Neuronal stem cell (in vitro differentiated cells): ENCODE measurements at places on chromosomes 3 and 15.

GRCh38 chr3:16357186-16358121, 92.4 kb downstream of the OXNAD1 start:
- DNase-seq: no peak

DNA sequence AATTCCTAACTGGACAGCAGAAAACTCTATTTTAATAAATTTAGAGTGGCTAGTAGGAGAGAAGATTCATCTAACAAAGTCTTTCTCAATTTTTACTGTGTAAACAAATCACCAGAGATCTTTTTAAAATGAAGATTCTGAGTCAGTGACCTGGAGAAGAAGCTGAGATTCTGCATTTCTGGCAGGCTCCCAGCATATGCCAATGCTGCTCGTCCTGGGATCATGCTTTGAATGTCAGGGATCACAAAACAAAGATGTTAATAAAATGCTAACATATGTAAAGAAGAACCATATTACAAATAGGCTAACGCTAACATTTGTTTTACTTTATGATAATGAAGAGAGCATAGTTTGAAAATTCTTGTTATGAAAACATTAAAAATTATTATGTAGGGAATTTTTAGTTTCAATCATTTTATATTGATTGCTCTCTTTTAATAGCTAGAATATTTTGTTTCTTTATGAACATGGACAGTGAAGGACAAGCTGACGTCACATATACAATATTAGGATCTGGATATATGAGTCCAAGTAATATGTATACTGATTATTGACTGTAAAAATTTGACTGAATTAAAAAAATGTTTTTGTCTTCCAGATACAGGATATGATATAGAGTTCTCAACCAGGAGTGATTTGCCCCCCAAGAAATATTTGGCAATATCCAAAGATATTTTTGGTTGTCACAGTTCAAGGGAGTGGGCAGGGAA, 160.8 kb upstream of the GPR149 start:
- no peak for DNase-seq

DNA sequence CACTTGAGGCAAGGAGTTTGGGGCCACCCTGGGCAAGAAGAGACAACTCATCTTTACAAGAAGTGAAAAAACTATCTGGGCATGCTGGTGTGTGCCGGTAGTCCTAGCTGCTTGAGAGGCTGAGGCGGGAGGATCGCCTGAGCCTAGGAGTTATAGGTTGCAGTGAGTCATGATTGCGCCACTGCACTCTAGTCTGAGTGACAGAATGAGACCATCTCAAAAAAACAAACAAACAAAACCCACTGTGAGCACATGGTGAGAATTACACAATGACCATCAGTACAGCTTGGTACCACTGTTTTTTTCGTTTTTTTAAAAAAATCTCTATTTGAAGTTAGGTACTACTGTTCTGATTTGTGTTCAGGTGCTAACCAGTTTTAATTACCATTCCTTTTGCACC, 13.6 kb downstream of the VPS39 start:
- no peak for DNase-seq

GRCh38 chr3:62013951-62014350, 359.4 kb downstream of the FEZF2 start:
- no peak for DNase-seq

- peak; percentile 97 for DNase-seq
Observed at GRCh38 chr15:65421360-65422215, 1.2 kb downstream of the IGDCC4 start.

DNA sequence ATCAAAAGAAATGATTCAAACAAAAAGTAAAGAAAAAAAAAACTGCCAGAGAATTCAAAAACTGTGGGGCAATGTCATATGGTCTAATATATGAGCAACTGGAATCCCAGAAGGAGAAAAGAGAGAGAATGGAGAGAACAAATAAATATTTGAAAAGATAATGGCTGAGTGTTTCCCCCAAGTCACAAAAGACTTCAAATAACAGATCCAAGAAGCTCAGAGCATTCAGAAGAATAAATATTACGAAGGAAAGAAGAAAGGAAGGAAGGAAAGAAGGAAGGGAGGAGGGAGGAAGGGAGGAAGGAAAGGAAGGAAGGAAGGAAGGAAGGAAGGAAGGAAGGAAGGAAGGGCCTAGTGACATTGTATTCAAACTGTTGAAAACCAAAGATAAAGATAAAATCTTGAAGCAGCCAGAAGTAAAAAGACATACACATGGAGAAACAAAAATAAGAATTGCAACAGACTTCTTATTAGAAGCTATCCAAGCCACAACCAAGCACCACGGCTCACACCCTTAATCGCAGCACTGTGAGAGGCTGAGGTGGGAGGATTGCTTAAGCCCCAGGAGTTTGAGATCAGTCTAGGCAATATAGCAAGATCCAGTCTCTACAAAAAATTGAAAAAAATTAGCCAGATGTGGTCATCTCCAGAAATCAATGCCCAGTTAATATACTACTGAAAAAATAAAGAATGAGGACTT, 118.9 kb upstream of the IGSF10 start:
- DNase-seq: no peak

DNA sequence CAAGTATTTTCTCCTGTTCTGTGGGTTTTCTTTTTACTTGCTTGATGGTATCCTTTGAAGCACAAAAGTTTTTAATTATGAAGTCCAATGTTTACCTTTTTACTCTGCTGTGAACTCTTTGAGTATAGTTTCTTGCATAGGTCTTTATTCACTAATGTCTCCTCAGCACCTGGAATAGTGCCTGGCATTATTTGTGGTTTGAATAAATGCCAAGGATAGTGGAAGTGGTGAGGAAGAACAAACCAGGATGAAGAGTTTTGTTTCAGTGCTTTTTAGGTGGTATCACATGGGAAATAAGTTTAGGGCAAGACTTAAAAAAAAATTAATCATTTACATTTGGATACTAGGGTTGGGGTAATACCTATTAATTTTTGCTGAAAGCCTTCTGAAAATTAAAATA, 25.7 kb downstream of the GPD1L start:
- DNase-seq: no peak

GRCh38 chr3:166291186-166291955, 454.1 kb upstream of the BCHE start:
- DNase-seq: no peak

GRCh38 chr3:66480666-66481065, 20.2 kb downstream of the LRIG1 start:
- no peak for DNase-seq

DNA sequence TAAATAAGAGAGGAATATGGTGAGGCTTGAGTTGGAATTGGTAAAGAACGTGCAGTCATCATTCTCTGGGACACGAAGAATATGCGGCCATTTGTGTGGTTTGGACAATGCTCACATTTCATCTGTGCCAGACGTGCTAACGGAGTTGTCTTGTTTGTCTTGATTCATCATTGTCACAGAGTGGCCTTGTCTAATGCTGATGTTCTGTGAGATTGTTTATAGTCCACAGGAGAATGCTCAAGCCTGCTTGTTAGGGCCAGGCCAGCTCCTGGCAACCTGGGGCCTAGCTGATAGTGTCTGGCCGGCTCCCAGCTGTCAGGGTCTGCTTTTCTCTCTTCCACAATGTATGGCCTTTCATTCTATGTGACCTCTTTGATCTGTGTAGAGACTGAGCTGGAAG, 384.7 kb downstream of the EDEM1 start:
- no peak for DNase-seq

DNA sequence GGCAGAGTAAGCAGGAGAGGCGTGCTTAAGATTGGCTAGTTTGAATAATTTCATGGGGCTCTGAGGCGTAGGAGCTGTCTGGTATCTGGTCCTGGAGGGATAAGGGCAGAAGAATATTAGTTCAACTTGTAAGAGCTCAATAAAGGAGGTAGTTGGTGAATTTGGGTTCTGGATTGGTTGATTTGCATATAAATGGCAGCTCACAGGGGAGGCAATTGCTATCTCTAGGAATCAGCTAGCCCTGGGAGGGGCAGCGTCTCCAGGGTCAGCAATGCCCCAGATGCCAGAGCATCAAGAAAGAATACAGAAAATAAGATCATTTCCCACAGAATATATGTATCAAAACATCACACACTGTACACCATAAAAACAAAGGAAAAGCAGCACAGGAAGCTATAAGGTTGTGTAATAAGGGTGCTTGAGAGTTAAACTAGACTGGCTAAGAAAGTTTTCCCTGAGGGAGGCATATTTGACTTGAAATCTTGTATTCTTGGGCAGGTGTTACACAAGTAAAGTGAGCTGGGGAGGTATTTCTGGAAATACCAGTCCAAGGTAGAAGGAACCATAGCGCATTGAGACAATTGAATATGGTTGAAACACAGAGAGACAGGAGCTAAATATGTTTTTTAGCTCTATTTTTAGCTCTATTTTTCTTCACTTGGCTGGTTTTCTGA, 6.1 kb downstream of the MOBP start:
- no peak for DNase-seq

DNA sequence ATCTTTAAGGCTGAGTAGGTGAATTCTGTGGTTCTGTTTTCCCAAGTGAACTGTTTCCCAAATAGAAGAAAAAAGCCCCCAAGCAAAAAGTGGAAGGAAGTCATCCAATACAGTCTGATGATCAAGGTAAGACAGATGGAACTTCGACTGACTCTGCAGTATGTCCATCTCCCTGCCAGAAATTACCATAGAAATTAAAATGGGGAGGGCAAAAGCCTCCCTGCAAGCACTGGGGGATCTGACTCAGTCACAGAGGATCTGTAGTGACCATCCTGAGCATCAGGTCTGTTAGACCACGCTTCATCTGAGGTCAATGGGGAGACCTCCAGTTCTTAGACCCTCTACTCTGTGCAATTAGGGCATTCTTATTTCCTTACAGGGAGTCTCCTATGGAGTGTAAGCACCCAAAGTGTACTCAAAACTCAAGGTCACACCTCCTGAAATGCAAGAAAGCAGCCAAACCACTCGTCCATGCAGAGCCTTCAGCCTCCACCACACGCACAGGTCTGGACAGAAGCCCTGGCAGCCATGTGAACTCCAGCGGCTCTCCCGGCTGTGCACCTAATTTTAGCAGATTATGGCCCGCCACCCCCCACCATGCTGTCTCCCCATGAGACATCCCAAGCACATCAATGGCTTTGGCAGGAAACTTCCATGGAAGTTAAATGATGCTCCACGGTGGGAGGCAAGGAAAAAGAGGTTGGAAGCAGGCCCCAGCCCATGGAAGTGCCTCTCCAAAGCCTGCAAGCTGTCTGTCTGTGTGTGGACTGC, 348.7 kb downstream of the NTRK3 start:
- DNase-seq: no peak

DNA sequence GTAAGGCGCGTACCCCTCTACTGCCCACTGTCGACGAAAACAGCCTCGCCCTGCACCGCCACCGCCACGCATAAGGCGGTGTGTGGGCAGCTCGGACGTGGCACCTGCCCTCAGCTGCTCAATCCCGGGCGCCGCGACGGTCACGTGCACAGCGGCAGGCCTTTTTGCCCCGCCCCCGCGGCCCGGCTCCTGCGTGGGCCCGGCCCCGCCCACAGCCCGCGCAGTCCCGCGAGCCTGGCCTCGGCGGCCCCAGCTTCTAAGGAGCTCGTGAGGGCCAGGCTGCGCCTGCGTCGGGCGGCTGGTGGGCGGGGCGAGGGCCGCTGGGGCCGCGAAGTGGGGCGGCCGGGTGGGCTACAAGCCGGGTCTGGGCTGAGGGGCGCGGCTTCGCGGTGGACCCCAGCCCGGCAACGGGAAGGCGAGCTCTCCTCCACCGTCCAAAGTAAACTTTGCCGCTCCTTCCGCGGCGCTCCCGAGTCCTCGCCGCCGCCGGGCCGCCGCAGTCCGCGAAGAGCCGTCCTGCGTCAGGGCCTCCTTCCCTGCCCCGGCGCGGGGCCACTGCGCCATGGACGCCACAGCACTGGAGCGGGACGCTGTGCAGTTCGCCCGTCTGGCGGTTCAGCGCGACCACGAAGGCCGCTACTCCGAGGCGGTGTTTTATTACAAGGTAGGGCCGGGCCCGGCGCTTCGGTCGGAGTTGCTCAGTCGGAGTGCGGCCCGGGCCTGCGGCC, at the start of gene CAPN7:
Gene CAPN7 (plus strand): TSS at position 313 of the 728 bp plus-strand sequence. CDS start 250 bp downstream, at position 563.
- peak; percentile 91 for DNase-seq

GRCh38 chr15:46300716-46301115, 665.9 kb downstream of the SQOR start:
- DNase-seq: no peak

- no peak for DNase-seq
Observed at GRCh38 chr3:107911337-107912000, 179.4 kb downstream of the CD47 start.

GRCh38 chr15:29456255-29456654, 186.6 kb upstream of the NSMCE3 start:
- DNase-seq: no peak

GRCh38 chr3:30426293-30426993, 180.0 kb upstream of the TGFBR2 start:
- DNase-seq: no peak

GRCh38 chr15:35756623-35757022, 210.7 kb upstream of the DPH6 start:
- no peak for DNase-seq

GRCh38 chr3:2334921-2335320, 236.3 kb downstream of the CNTN4 start:
- no peak for DNase-seq

DNA sequence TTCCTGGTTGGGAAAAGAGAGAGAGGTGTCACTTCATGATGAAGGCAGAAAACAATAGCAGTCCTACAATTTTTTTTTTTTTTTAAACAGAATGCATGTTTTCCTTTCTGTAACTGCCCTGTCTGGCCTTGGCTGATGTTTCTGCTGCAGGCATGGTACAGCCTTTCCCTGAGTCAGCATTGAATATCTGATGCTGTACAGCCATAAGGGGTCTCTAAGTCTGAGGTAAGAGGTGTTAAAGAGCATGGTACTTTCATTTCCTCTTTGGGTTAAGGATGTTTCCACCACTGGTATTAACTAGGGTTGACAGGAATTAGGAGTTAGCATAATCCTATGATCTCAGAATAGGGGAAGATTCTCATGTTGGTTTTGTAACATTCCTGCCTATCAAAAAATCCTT, 147.4 kb downstream of the CHST2 start:
- DNase-seq: no peak

DNA sequence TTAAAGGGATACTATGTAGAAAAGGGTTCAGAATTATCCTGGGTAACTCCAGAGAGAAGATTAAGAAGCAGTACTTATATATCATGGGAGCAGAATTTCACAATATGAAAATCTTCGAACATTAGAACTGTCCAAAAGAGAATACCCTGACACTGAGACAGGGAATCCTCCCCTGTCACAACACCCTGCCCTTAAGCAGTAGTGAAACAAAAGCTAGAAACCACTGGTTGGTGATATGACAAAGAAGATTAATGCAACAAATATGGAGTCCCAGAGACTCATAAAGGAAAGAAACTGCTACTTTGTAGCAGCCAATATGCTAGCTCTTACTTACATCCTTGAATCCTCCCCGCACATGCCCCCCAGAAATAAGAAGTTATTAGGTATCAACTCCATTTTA, 18.5 kb downstream of the MIX23 start:
- DNase-seq: no peak

GRCh38 chr3:110344487-110344886, 727.1 kb upstream of the NECTIN3 start:
- no peak for DNase-seq
